ENCODE measurements at places on chromosomes 4 and X.

GRCh38 chr4:149120331-149121022, 678.3 kb upstream of the NR3C2 start:
- DNase-seq: no peak
- H3K27ac ChIP-seq: no peak overlapping the region
- no peaks in the 10 kb centered on the region for H3K27me3 ChIP-seq
- H3K4me1 ChIP-seq: no peaks in the 10 kb centered on the region
- no peak overlapping the region for H3K4me3 ChIP-seq
- no peaks in the 10 kb centered on the region for H3K36me3 ChIP-seq

- H3K4me3 ChIP-seq: no peak overlapping the region
- no peak overlapping the region for H3K27ac ChIP-seq
- no peaks in the 10 kb centered on the region for H3K4me1 ChIP-seq
- no peak for DNase-seq
Observed at GRCh38 chr4:104589264-104589868, 94.7 kb upstream of the CXXC4 start.

GRCh38 chrX:129961180-129962083, 21.0 kb upstream of the BCORL1 start:
- no peaks in the 10 kb centered on the region for H3K36me3 ChIP-seq
- peaks cover 28% of the 10 kb centered on the region for H3K27me3 ChIP-seq
- peak overlapping the region; percentile 32 for H3K4me3 ChIP-seq

- H3K27me3 ChIP-seq: no peaks in the 10 kb centered on the region
- H3K36me3 ChIP-seq: peaks cover 3% of the 10 kb centered on the region
- no peak overlapping the region for H3K4me3 ChIP-seq
- H3K4me1 ChIP-seq: no peaks in the 10 kb centered on the region
- H3K27ac ChIP-seq: no peak overlapping the region
Observed at GRCh38 chr4:87120411-87121162, 99.8 kb downstream of the KLHL8 start.

DNA sequence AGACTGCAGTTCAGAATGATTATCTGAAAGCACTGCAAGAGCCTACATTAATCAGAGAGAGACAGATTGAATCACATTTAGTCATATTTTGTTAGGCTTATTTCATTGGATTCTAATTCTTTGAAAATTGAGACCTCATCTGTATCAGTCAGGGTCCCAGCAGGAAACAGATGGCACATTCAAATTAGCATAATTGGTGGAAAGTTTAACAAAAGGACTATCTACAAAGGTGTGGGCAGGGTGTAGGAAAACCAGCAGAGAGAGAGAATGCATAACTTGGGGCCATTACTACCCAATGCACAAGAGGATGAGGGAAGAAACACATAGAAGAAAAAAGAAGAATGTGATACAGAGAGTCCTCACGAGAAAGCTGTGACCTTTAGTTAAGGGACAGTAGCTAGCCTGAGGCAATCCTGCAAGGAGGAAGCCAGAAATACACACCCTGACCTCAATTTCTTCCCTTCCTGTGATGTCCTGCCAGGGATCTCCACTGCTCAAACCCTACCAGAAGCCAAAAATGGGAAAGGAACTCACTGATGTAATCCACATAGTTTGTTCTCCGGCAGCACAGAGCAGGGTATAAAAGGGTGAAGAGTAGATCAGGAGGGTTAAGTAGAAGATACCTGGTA, 17.7 kb upstream of the XKRX start:
- H3K27me3 ChIP-seq: no peaks in the 10 kb centered on the region
- H3K27ac ChIP-seq: no peak overlapping the region
- no peaks in the 10 kb centered on the region for H3K4me1 ChIP-seq
- DNase-seq: no peak
- H3K4me3 ChIP-seq: no peak overlapping the region

DNA sequence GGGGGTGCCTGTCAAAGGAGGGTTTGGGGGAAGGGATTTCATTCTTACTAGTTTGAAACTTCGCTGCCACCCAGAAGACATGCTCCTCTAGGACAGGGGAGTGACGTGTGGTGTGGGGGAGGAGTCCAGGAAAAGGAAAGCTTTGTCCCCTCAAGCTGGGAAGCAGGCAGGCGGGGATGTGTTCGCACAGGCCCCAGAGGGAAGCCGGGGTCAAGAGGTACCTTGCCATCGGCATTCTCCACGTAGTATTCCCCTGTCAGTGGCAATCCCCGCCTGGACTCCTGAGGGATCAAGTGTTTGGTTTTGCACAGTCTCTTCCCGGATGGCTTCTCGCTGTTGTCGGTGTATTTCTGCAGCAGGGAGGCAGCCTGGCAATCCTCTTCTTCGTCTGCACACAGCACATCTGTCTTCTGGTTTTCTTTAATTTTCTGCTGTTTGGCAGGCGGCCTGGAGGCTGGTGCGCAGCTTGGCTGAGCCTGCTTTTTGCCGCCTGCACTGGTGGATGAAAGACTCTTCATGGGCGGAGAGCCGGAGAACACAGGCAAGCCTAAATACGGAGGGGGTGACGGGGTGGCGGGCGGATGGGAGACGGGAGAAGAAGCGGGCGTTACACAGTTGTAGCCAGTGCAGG, 35.1 kb downstream of the BCOR start:
- no peaks in the 10 kb centered on the region for H3K27me3 ChIP-seq
- H3K27ac ChIP-seq: no peak overlapping the region
- H3K4me1 ChIP-seq: peaks cover 8% of the 10 kb centered on the region
- DNase-seq: no peak
- no peak overlapping the region for H3K4me3 ChIP-seq

DNA sequence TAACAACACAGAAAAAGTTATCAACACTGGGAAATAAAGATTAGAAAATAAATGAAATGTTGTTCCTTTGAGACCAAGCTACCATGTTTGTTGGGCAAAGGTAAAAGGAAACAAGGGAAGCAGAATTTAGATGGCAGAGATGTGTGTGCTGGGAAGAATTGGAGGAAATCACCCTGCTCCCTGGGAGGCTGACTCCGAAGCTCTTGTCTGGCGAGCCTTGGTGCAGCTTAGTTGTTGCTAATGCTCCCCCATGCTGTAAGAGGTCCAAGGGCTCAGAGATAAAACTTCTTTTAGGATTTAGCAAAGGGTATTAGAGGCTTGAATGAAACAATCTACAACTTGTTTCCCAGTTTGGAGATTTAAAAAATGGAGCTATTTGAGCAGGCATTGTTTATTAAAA, 123.8 kb upstream of the DDIT4L start:
- no peak for DNase-seq
- no peaks in the 10 kb centered on the region for H3K4me1 ChIP-seq
- H3K4me3 ChIP-seq: no peak overlapping the region
- H3K27me3 ChIP-seq: no peaks in the 10 kb centered on the region
- no peaks in the 10 kb centered on the region for H3K36me3 ChIP-seq

GRCh38 chr4:3868211-3869173, 102.3 kb downstream of the ADRA2C start:
- no peaks in the 10 kb centered on the region for H3K36me3 ChIP-seq
- H3K27ac ChIP-seq: no peak overlapping the region
- H3K27me3 ChIP-seq: peaks cover 5% of the 10 kb centered on the region
- peaks cover 6% of the 10 kb centered on the region for H3K4me1 ChIP-seq

DNA sequence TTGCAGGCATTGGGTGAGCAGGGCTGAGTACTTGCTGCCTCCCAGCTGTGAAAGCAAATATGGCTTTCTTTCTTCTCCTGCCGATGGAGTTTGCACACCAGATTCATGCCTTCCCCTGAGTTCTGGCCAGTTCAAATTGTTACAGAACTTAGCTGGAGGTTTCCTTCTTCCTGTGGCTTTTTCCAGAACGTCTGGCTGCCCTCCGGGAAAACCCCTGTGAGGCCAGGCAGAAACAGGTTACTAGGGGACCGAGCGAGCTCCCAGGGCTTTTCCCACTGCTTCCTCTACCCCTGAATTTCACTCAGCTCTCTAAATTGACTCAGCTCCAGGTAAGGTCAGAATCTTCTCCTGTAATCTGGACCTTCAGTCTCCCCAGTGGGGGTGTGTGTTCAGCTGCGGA, 482.4 kb downstream of the C4orf33 start:
- H3K36me3 ChIP-seq: no peaks in the 10 kb centered on the region
- no peak overlapping the region for H3K4me3 ChIP-seq
- no peak overlapping the region for H3K27ac ChIP-seq
- DNase-seq: no peak
- H3K4me1 ChIP-seq: no peaks in the 10 kb centered on the region

GRCh38 chr4:174457468-174457867, 64.8 kb downstream of the HPGD start:
- no peak for DNase-seq
- no peaks in the 10 kb centered on the region for H3K4me1 ChIP-seq
- no peaks in the 10 kb centered on the region for H3K27me3 ChIP-seq
- H3K36me3 ChIP-seq: no peaks in the 10 kb centered on the region
- no peak overlapping the region for H3K4me3 ChIP-seq

GRCh38 chrX:40418146-40418812, 162.5 kb upstream of the ATP6AP2 start:
- H3K27me3 ChIP-seq: no peaks in the 10 kb centered on the region
- DNase-seq: no peak
- H3K27ac ChIP-seq: no peak overlapping the region

GRCh38 chr4:40289366-40290188, 45.6 kb upstream of the CHRNA9 start:
- H3K27me3 ChIP-seq: no peaks in the 10 kb centered on the region
- no peak overlapping the region for H3K4me3 ChIP-seq
- H3K36me3 ChIP-seq: no peaks in the 10 kb centered on the region
- no peak for DNase-seq
- no peaks in the 10 kb centered on the region for H3K4me1 ChIP-seq

GRCh38 chrX:3326681-3327080, 19.8 kb downstream of the MXRA5 start:
- no peaks in the 10 kb centered on the region for H3K36me3 ChIP-seq
- no peaks in the 10 kb centered on the region for H3K27me3 ChIP-seq
- H3K4me3 ChIP-seq: no peak overlapping the region
- DNase-seq: no peak

DNA sequence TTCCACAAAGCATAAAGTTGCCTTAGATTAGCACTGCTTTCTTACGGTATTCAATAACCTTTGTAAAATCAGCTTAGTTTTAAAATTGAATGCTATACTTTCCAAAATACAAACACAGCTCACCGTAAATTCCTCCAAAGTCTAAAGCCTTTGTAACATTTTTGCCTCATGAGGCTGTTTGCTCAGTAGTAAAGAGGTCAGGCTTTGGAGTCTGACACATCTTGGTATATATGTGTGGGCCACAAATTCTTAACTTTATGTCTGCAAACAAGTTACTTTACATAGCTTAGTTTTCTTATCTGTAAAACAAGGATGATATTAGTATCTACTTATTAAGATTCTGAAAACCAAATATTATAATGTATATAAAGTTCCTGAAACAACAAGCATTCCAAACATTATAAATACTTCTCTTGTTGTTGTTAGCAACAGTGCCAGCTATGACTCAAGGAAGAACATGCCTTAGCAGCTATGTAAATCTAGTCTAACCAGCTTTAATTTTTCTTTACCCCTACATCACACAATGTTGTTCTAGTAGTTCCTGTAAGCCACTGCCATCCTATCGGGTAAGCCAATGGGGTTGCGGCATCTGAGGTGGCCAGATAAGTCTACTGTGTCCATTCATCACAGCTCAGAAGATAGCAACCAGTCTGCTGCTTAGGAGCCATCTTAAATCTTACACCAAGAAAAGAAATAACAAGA, 709.0 kb downstream of the KLHL13 start:
- no peak for DNase-seq
- no peak overlapping the region for H3K27ac ChIP-seq
- no peaks in the 10 kb centered on the region for H3K36me3 ChIP-seq
- H3K27me3 ChIP-seq: no peaks in the 10 kb centered on the region

GRCh38 chrX:123049071-123049625, 134.9 kb upstream of the GRIA3 start:
- no peak overlapping the region for H3K27ac ChIP-seq
- no peaks in the 10 kb centered on the region for H3K27me3 ChIP-seq
- H3K36me3 ChIP-seq: no peaks in the 10 kb centered on the region
- H3K4me1 ChIP-seq: no peaks in the 10 kb centered on the region
- DNase-seq: no peak

DNA sequence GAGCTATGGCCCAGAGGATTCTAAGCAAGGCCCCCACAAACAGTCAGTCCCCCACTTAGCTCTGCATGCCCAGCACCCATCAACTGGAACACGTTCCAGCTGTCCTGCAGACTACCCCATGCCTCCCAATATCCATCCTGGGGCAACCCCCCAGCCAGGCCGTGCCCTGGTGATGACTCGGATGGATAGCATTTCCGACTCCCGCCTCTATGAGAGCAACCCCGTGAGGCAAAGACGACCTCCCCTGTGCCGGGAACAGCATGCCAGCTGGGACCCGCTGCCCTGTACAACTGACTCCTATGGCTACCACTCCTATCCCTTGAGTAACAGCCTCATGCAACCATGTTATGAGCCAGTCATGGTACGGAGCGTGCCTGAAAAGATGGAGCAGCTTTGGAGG, 32.0 kb downstream of the LAS1L start:
- no peaks in the 10 kb centered on the region for H3K4me1 ChIP-seq
- no peak for DNase-seq
- H3K36me3 ChIP-seq: no peaks in the 10 kb centered on the region
- H3K27ac ChIP-seq: no peak overlapping the region

- peaks cover 49% of the 10 kb centered on the region for H3K36me3 ChIP-seq
- no peaks in the 10 kb centered on the region for H3K27me3 ChIP-seq
- no peak overlapping the region for H3K27ac ChIP-seq
- DNase-seq: no peak
Observed at GRCh38 chr4:1233641-1234308, 15.2 kb downstream of the CTBP1 start.

- H3K36me3 ChIP-seq: no peaks in the 10 kb centered on the region
- H3K4me1 ChIP-seq: no peaks in the 10 kb centered on the region
- no peaks in the 10 kb centered on the region for H3K27me3 ChIP-seq
Observed at GRCh38 chrX:45300638-45301037, 100.0 kb upstream of the DIPK2B start.

GRCh38 chr4:73948990-73949706, 32.7 kb downstream of the PF4 start:
- H3K36me3 ChIP-seq: no peaks in the 10 kb centered on the region
- DNase-seq: no peak
- no peak overlapping the region for H3K27ac ChIP-seq

- no peaks in the 10 kb centered on the region for H3K36me3 ChIP-seq
- peak overlapping the region; percentile 86 for H3K4me3 ChIP-seq
- peaks cover 9% of the 10 kb centered on the region for H3K27me3 ChIP-seq
- H3K4me1 ChIP-seq: peaks cover 3% of the 10 kb centered on the region
Observed at GRCh38 chr4:147732518-147733235, 789 bp downstream of the ARHGAP10 start.

- no peak for DNase-seq
- H3K27me3 ChIP-seq: no peaks in the 10 kb centered on the region
- peaks cover 5% of the 10 kb centered on the region for H3K4me1 ChIP-seq
- no peaks in the 10 kb centered on the region for H3K36me3 ChIP-seq
Observed at GRCh38 chr4:52645300-52645699, 13.8 kb downstream of the USP46 start.

DNA sequence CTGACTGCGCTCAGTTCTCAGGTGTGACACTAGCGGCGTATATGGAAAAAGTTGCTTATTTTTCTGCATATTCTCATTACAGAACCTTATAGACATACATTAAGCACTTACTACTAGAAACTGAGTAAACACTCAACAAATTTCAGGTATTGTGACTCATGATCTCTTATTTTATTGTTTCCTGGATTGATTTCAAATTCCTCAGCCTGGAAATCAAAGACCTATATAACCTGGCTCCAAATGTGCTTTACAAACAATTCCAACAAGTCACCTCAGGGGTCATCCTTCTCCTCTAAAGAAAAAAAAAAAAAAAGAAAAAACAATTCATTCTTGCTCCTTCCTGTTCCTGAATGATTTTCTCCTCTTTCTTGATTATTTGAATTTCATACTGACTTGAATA, 152.3 kb downstream of the ADAM29 start:
- no peaks in the 10 kb centered on the region for H3K27me3 ChIP-seq
- H3K4me1 ChIP-seq: no peaks in the 10 kb centered on the region
- H3K36me3 ChIP-seq: no peaks in the 10 kb centered on the region
- no peak overlapping the region for H3K4me3 ChIP-seq

Data from iPS DF 6.9 (cell line).